Smooth muscle cell of bladder (primary cell): ENCODE measurements at places on chromosomes 13 and 19. TPM values are rescaled to one million over a fixed set of nuclear protein-coding genes. Genes with fewer than 3 reads are reported as not detected.

The VAV1 gene
- under 0.01 TPM in 1 of 2 replicates, not detected in the other for total RNA-seq

The ZNF888 gene
- total RNA-seq = 3.6 and 3.7 TPM in 2 replicates

The CD79A gene
- total RNA-seq = not detected in 2 replicates

The MIDN gene
- 10.0 and 12.9 TPM in 2 replicates for total RNA-seq

The LILRB1 gene
- not detected in 2 replicates for total RNA-seq

The VSTM2B gene
- total RNA-seq = not detected in 2 replicates

The LYPD5 gene
- total RNA-seq = 0.14 and 0.74 TPM in 2 replicates

The OVOL3 gene
- total RNA-seq = not detected in 2 replicates

The CRLF1 gene
- total RNA-seq = 28.7 and 60.3 TPM in 2 replicates
